ENCODE measurements at places on chromosomes 11 and 22.

GRCh38 chr11:7890417-7891172, 40.5 kb downstream of the OR10A6 start:
- DNase-seq, result no peak

GRCh38 chr11:86519064-86519911, 144.6 kb downstream of the CCDC81 start:
- DNase-seq, result no peak

DNA sequence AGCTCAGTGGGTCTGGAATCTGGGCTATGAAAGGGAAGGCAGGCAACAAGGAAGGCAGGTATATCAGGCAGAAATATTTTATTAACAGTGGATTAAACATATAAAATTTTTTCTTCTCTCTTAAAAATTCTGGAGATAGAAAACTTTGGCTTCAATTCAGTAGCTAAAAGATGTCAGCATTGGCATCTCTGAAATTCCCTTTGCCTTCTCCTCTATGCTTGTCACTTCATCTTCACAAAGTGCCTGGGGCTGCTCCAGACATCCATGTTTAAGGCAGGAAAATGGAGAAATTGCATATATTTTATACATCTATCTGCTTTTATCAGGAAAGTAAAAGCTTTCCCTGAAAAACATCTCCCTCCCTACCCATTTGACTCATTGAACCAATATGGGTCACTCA, 894.1 kb upstream of the API5 start:
- DNase-seq, result no peak

DNA sequence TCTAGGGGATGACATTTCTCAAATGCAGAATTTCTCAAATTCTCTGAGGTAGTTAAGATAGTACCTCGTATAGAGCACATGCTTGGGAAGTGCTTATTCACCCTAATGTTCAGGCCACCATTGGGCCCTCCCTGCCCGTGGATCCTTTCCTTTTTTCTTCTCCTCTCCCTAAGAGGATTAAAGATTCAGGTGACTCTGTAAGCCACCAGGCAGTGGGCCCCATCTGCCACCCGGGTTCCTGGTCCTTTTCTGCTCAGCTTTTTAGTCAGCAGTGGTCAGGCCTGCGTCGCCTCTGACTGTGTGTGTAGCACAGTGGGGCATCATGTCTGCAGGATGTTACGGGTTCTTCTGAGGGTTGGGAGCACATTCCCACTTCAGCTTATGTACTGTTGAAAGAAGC, 7.2 kb downstream of the CEP164 start:
- no peak for DNase-seq

- no peak for DNase-seq
Measured at GRCh38 chr11:10762185-10762584, 11.1 kb downstream of the CTR9 start.

Data from DND-41 (cell line).